ENCODE measurements at places on chromosomes 7 and 10. TPM values are rescaled to one million over a fixed set of nuclear protein-coding genes. Genes with fewer than 3 reads are reported as not detected.

PILRA gene
- total RNA-seq = 25.9 TPM

DNA sequence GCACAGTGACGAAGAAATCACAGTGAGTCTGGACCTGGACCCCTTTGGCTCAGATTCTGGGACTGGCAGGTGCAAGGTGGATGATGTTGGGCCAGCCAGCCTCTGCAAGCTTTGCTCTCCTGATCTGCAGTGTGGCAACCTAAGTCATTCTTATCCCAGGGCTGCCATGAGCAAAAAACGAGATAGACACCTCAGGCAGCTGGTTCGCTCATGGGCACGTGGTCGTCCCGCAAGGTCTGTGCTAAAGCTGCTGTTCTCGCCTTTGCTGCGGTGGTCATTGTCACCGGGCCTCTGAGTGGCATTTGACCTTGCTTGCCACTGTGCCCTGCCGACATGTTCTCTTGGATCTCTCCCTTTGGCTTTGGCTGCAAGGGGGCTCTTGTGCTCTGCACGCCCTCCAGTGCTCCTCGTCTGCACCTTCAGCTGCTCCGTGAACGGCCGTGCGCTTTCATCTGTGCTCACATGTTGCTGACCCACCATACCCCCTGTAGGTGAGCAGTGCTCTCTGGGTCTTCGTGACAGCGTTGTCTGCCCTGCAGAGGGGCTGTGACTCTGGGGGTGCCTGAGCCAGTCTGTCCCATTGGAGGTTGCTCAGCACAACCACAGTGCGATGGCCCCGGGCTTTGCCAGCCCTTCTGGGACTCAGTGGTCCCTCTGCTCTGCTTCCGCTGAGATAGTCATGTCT lies 317.0 kb downstream of the GLRX3 start:
- no peaks in the 10 kb centered on the region for H3K27me3 ChIP-seq
- H3K27ac ChIP-seq = no peak overlapping the region
- no peak overlapping the region for H3K4me3 ChIP-seq
- no peaks in the 10 kb centered on the region for H3K4me1 ChIP-seq
- no peaks in the 10 kb centered on the region for H3K36me3 ChIP-seq

GRCh38 chr10:14604181-14605142 lies 170.2 kb downstream of the FAM107B start:
- no peaks in the 10 kb centered on the region for H3K36me3 ChIP-seq
- DNase-seq = peak; percentile 78
- peak overlapping the region; percentile 52 for H3K4me3 ChIP-seq
- H3K4me1 ChIP-seq = no peaks in the 10 kb centered on the region

DNA sequence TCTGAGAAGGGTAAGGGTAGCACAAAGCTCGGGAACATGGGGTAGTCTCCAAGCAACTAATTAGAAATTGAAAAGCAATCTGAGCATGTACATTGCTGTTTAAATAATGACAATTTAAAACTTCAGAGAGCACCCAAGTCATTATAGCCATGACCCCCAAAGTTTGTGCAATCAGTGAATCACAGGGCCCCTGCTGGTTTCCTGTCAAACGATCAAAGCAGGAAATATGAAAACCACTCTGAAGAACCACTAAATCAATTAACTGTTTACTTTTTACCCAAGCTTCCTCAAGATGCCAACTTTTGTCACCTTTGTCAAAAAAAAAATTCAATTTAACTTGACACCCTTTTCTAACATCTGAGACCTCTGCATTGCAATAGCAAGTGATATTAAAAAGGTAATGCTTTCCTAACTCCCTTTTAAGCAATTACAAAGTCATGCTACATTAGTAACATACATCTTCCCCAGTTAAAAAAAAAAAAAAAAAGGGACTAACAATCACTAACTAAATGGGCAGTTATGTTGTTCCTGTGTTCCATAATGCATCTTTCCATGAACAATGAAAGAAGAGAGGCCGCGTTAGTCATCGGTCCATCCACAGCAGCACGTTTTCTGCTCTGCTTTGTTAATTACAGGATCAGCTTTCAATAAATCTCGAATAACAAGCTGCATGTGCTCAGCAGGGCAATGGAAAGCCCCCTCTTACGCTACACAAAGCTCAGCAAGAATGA lies 80.6 kb downstream of the ETV1 start:
- no peak overlapping the region for H3K27ac ChIP-seq
- no peak for DNase-seq
- H3K36me3 ChIP-seq = no peaks in the 10 kb centered on the region
- no peaks in the 10 kb centered on the region for H3K4me1 ChIP-seq
- H3K27me3 ChIP-seq = no peaks in the 10 kb centered on the region
- no peak overlapping the region for H3K4me3 ChIP-seq

DYDC1 gene
- not detected for total RNA-seq

GRCh38 chr10:31018962-31019361 lies 12.7 kb downstream of the ZNF438 start:
- H3K27ac ChIP-seq = no peak overlapping the region
- H3K36me3 ChIP-seq = no peaks in the 10 kb centered on the region
- no peaks in the 10 kb centered on the region for H3K27me3 ChIP-seq
- H3K4me1 ChIP-seq = peaks cover 4% of the 10 kb centered on the region
- no peak for DNase-seq

ARID5B gene
- total RNA-seq = 47.6 TPM

DNA sequence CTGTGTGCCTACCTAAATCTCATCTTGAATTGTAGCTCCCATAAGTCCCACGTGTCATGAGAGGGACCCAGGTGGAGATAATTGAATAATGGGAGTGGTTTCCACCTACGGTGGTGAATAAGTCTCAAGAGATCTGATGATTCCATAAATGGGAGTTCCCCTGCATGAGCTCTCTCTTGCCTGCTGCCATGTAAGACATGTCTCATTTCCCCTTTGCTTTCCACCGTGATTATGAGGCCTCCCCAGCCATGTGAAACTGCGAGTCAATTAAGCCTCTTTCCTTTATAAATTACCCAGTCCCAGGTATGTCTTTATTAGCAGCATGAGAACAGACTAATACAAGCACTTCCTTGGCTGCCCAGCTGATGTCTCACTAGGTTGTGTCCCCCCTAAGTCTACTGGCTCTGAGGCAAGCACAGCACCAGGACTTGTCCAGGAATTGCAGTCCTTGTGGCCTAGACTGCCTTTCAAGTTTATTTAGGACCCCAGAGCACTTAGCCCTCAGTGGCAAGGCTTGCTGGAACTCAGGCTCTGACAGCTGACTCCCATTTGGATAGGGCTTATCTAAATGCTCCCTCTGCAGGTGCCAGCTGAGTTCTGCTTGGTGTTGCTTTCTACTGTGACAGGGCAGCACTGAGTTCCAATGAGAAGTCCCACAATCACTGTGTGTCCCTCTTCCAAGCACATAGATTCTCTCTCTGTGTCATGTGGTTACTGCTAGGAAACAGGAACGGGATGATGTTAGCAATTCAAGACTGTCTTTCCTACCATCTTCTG lies 59.0 kb upstream of the TAS2R16 start:
- no peaks in the 10 kb centered on the region for H3K4me1 ChIP-seq
- no peak overlapping the region for H3K4me3 ChIP-seq
- no peak overlapping the region for H3K27ac ChIP-seq
- no peaks in the 10 kb centered on the region for H3K27me3 ChIP-seq
- H3K36me3 ChIP-seq = no peaks in the 10 kb centered on the region

BAIAP2L1 gene
- total RNA-seq = 1.8 TPM

- H3K36me3 ChIP-seq = no peaks in the 10 kb centered on the region
- no peak for DNase-seq
- no peaks in the 10 kb centered on the region for H3K27me3 ChIP-seq
- no peak overlapping the region for H3K4me3 ChIP-seq
- H3K4me1 ChIP-seq = peaks cover 6% of the 10 kb centered on the region
Observed at GRCh38 chr10:61986788-61987492, 85.4 kb downstream of the ARID5B start.

LYZL2 gene
- not detected for total RNA-seq

PLA2G12B gene
- total RNA-seq = not detected

DNA sequence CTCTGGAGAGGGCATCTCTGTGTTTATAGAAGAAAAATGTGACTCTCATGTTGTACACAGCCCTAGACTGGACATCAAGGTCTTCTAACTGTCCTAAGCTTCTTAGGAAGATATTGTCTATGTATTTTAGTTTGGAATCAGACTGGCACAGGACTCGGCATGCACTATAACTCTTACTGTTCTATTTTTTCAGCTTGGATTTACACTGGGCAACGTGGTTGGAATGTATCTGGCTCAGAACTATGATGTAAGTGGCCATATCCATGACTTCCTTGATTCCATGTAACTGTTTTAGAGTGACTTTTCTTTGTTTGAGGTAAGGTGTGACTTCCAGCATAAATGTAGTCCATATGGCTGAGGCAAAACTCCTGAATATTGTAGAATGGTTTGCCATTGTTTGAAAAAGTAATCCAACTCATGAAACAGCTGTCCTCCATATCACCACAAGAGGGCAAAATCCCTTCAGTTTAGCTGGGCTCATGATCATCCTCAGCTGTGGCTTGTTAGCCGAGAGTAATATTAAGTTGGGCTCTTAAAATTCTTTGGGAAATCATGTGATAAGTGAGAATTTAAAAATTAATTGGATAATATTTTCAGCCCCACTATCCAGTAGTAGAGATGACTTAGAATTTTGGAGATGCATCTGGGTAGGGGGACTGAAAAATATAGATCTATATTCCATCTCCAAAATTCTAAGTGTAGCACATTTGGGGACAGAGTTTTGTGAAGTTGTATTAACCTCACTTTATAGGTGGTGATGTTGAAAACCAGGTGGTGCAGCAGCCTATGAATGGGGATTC lies 10.4 kb downstream of the STMP1 start:
- H3K27me3 ChIP-seq = no peaks in the 10 kb centered on the region
- H3K4me3 ChIP-seq = no peak overlapping the region
- no peaks in the 10 kb centered on the region for H3K36me3 ChIP-seq

MNX1 gene
- not detected for total RNA-seq

ORC5 gene
- 15.8 TPM for total RNA-seq

GRCh38 chr10:84988011-84988410 lies 659.6 kb downstream of the CCSER2 start:
- H3K4me3 ChIP-seq = no peak overlapping the region
- H3K27me3 ChIP-seq = no peaks in the 10 kb centered on the region
- no peak overlapping the region for H3K27ac ChIP-seq
- no peaks in the 10 kb centered on the region for H3K4me1 ChIP-seq
- DNase-seq = no peak

GRCh38 chr10:64358907-64359306 lies 837.7 kb downstream of the REEP3 start:
- H3K4me1 ChIP-seq = no peaks in the 10 kb centered on the region
- H3K27ac ChIP-seq = no peak overlapping the region
- H3K4me3 ChIP-seq = no peak overlapping the region
- no peak for DNase-seq
- no peaks in the 10 kb centered on the region for H3K27me3 ChIP-seq

GRCh38 chr10:50832171-50832751 lies 53.2 kb downstream of the A1CF start:
- H3K27me3 ChIP-seq = no peaks in the 10 kb centered on the region
- no peak for DNase-seq
- no peaks in the 10 kb centered on the region for H3K4me1 ChIP-seq
- H3K27ac ChIP-seq = no peak overlapping the region
- H3K4me3 ChIP-seq = no peak overlapping the region

DNA sequence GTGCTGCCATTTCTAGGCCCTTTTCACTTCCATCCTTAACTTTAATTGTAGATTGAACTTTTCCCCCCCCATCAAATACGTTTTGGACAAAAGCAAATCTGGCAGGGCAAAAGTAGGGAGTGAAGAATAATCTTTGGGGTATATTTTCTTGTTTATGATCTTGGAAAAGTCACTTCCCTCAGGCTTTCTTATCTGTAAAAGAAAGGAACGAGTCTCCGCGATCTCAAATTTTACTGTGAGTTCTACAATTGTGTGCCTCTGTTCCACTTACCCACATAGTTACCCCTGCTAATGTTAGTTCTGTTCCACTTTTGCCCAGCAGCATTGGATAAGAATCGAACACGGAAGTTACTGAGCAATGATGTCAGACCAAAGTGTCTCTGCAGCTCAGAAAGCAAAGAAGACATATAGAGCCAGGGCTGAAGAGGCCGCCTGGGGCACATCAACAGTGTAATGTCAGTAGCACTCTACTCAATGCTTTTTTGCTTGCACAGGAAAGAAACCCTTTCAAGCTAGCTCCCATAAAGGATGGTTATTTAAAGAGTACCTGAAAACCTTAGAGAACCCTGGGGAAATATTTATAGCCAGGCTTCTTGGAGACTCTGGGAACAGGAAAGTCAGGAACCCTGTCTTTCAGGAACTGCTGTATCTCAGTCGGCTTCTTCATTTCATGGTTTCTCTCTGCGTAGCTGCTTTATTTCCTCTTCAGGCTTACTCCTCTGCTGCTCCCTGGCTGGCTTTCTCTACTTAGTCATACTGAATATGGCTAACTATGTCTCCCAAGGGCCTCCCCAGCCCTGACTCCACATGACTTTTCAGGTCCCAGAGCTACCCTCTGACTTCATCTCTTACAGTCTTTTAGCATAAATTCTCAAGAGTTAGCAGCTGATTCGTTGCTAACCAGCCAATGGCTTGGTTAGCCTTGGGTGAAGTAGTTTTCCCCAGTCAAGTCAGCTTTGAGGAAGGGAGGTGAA lies 123.7 kb upstream of the FAM3C start:
- no peaks in the 10 kb centered on the region for H3K27me3 ChIP-seq
- H3K4me3 ChIP-seq = no peak overlapping the region
- H3K4me1 ChIP-seq = no peaks in the 10 kb centered on the region
- no peak for DNase-seq

GRCh38 chr10:11668847-11669610 lies 57.6 kb upstream of the USP6NL start:
- DNase-seq = peak; percentile 50
- H3K4me1 ChIP-seq = peaks cover 9% of the 10 kb centered on the region
- peak overlapping the region; percentile 74 for H3K27ac ChIP-seq
- H3K4me3 ChIP-seq = no peak overlapping the region

DNA sequence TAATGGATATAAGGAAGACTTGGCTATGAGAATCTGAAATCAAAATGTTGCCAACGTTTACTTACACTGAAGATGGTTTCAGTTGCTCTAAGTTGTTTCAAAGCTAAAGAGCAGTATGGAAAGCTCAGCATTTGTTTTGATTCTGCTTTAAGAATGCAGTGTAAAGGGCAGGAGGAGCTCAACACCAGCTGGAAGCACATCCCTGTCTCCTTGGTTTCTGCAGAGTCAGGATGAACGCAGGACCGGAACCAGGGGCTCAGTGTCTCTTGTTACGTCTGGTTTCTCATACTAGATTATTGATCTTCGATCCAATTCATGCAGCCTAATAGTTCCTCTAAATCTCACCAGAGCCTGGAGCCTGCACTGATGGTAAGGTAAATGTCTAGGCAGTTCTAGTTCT lies 24.1 kb downstream of the ZRANB1 start:
- H3K27me3 ChIP-seq = no peaks in the 10 kb centered on the region
- no peaks in the 10 kb centered on the region for H3K36me3 ChIP-seq
- H3K27ac ChIP-seq = no peak overlapping the region

- peaks cover 31% of the 10 kb centered on the region for H3K4me1 ChIP-seq
- peak; percentile 55 for DNase-seq
- no peaks in the 10 kb centered on the region for H3K36me3 ChIP-seq
- H3K27ac ChIP-seq = peak overlapping the region; percentile 44
- no peak overlapping the region for H3K4me3 ChIP-seq
- H3K27me3 ChIP-seq = no peaks in the 10 kb centered on the region
Observed at GRCh38 chr10:132467464-132468149, 70.0 kb upstream of the INPP5A start.

GRCh38 chr10:13808556-13809391 lies 222.0 kb downstream of the PRPF18 start:
- no peaks in the 10 kb centered on the region for H3K4me1 ChIP-seq
- DNase-seq = no peak
- H3K4me3 ChIP-seq = no peak overlapping the region
- H3K36me3 ChIP-seq = no peaks in the 10 kb centered on the region
- H3K27ac ChIP-seq = no peak overlapping the region

- H3K4me1 ChIP-seq = no peaks in the 10 kb centered on the region
- no peak overlapping the region for H3K27ac ChIP-seq
- H3K36me3 ChIP-seq = no peaks in the 10 kb centered on the region
- no peak for DNase-seq
- H3K27me3 ChIP-seq = no peaks in the 10 kb centered on the region
Observed at GRCh38 chr7:69232445-69233376, 365.6 kb upstream of the AUTS2 start.

Measured in ovary (tissue), 10 donors.